ENCODE measurements at places on chromosomes 7 and 10.

- DNase-seq, result no peak
These were observed 66.2 kb upstream of the PDGFA start for GRCh38 chr7:585873-586272.

- DNase-seq, result no peak
These were observed 45.6 kb downstream of the CACNA2D1 start for GRCh38 chr7:82397879-82398524.

DNA sequence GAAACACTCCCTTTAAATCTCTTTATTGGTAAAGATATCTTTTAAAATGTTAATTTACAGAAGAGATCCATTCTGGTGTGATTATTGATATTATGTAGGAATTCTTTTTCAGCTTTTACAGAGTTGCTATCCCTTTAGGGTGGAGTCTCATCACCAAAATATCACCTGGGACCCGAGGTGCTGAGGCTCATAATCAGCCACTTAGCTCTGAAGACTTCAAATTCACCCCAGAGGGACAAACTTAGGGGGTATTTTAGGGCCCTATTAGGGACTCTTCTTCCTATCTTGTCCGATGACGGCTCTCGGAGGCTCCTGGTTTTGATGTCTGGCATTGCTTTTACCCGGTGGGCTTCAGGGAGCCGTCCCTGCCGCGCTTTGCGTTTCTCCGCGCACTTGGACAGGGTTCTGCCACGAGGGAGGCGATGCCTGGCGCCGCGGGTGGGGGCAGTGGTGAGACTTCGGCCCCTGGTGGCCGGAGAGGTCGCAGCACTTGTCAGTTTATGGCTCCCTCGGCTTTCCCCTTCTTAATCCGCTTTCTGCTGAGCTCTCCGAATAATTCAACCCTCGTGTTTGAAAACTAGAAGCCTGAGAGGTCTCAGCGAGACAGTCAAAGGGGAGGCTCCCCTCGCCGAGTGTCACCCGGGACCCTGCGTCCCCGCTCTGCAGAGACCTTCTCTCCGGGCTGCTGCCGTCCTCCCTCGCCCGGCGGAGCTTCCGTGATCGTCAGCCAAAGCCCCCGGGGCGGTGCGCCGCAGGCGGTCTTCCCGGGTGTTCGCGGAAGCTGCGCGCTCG is 27.8 kb downstream of the RBM20 start:
- peak; percentile 81 for DNase-seq

- DNase-seq, result no peak
These were observed 328.6 kb downstream of the SUGCT start for GRCh38 chr7:40463446-40463845.

DNA sequence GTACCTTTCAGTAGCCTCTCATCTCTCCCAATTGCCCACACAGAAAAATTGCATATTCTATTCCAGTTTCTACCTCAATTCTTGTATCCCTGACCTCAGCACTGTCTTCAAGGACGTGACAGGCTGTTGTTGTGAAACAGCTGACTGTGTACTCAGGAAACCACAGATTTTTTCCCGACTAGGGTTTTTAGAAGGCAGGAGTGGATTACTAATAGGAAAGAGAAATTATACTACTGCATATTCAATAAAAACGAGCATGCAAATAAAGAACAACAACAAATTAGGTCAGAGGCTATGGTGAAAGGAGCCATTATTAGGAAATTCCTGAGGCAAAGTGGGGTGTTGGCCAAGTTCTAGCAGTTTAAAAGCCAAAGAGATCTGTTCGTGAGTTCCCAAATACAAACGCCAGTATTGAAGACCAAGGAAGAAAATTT is 93.4 kb downstream of the DOCK4 start:
- no peak for DNase-seq

GRCh38 chr7:2008101-2008935 is 224.4 kb downstream of the MAD1L1 start:
- no peak for DNase-seq

DNA sequence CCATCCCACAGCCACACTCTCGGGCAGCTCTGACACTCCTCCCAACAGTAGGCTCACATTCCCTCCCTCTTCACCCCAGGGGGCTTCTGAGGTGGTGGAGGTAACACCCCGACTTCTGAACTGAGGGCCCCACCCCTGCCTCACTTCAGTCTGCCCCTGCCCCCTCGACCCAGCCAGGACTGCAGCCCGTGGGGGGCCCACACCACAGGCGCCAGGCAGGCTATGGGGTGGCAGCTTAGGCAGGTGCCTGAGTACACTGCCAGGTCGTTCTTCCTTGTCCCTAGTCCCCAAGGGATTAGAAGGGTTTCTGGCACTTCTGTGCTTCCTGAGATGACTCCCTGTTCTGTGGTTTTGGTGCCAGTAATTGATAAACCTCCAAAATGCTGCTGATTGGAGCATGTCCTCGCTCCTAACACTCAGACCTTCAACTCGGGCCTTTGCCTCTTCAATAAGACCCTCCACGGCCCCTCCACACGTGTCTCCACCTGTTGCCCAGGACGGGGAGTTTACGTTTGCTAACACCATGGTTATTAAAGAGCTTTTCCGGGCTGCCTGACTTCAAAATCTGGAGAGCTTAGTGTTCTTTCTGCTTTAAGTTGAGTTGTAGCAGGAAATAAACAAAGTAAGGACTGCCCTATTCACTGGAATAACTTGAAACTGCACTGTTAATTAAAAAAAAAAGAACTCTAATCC is 23.8 kb upstream of the LARP4B start:
- DNase-seq, result no peak

DNA sequence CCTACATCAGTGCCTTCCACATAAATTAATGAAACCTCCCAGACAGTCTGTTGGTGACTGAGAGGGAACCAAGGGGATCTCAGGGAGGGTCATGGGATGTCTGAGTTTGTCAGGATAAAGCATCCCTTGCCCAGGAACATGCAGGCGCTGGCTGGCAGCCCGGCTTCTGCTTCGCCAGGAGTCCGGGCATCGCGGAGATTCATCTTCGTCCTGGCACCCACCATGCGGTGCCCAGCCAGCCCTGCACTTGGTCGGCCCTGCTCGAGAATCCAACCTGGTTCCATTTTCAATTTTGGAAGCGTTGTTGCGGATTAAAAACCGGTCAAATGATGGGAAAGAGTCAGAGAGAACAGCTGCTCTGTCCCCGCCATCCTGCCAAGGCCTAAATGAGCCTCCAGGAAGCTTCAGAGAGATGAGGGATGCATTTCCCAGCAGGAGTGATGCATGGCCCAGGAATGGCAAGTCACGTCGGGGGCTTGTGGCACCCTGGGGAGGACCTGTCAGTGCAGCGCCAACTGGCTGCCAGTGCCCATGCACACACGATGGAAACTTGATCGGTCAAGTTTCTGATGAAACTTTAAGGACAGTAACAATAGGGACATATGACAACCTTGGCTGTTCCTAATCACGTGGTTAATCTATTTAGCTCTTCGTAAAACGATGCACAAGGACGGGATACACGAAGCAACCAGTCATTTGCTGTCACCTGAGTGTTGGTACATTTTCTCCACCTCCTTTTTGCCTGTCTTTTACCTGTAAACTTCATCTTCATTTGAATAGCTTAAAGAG is 260.8 kb upstream of the MKI67 start:
- DNase-seq, result no peak

DNA sequence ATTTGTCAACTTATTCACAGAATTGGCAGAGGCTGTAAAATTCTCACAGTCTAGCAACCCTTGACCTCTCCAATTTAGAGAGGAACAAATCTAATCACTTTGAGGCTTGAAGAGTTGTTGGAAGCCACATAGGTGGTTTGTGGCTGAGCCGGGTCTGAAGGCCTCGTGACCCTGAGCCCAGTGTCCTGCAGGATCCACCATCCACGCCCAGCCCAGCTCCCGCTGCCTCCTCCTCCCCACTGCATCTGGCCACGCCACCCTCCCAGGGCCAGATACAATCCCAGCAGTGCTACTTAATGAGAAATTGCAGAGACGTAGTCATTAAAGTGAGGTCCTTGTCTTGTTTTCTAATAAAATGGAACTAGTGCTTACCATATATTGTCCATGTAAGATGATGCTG is 81.4 kb upstream of the SHH start:
- no peak for DNase-seq

DNA sequence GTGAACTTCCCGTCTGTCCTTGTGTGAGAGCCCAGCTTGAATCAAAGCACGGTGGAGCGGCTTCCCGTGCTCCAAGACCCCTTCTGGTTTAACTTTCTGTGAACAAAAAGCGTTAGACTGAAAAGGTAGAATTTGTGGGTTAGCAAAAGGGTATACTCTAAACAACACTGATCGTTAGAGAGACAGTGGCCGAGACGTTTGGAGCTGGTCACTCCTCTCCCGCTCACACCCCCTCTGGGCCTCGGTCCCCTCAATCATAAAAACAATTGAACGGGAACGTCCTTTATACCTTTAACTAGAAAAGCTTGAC is 502 bp downstream of the PRKRIP1 start:
- no peak for DNase-seq

DNA sequence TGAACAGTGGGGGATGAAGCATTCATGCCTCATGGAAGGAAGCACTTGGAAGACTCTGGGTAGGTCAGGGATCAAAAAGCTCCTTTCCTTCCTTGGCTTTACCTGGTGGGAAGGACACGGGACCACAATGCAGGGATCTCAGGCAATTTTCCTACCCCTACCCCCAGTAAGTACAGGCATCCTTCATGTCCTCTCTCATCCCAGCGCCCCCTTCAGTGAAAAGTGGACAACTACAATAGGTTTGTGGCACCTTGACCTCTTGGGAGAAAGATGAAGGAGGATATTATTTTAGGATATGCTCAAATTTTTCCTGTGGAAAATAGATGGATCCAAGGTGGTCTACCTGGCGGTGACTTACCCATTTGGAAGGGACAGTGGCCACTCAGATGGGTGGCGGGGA is 16.5 kb downstream of the AFAP1L2 start:
- DNase-seq, result no peak

- DNase-seq, result no peak
These were observed 65.6 kb downstream of the CDH23 start for GRCh38 chr10:71462062-71462935.

DNA sequence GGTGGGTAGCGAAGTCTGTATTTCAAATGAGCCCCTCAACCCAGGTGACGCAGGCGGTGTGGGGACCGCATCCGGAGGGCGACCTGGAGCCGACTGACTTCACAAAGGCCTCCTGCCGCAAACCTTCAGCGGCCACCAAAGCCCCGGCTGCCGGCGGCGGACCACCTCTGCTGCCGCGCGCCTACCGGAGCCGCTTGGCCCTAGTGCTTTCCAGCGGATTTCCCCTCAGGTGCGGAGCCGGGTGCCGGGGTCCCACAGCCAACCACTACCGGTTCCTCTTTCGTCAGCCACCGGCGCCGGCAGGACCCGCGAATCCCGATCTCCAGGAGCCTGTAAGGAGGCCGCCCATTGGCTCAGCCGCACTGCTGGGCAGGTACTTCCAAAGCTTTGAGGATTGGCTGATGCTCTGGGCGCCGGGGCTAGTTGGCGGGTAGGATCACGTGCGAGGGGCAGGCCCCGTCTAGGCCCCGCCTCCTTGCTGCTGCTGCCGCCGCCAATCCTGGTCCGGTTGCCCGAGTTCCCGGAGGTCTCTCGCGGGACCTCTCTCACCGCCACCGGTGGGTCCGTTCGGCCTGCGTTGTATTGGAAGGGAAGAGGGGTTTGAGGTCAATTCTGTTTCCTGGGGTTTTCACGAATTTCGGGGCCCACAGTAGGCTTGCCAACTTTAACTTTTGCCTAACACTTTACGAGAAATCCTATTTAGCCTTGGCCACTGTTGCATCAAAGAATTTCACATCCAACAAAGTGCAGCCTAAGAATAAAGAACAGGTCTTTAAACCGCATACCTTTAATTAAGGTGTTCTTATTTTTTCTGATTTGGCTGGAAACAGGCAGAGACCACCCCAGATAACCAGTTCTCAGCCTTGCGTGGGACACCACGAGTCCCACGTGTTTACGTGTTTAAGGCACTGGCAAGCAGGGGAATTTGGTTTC is at the start of gene GSTO2:
Gene GSTO2 (plus strand): TSS at position 472 of the 933 bp plus-strand sequence. CDS start 5,732 bp downstream, outside the sequence.
- DNase-seq, result peak; percentile 96

DNA sequence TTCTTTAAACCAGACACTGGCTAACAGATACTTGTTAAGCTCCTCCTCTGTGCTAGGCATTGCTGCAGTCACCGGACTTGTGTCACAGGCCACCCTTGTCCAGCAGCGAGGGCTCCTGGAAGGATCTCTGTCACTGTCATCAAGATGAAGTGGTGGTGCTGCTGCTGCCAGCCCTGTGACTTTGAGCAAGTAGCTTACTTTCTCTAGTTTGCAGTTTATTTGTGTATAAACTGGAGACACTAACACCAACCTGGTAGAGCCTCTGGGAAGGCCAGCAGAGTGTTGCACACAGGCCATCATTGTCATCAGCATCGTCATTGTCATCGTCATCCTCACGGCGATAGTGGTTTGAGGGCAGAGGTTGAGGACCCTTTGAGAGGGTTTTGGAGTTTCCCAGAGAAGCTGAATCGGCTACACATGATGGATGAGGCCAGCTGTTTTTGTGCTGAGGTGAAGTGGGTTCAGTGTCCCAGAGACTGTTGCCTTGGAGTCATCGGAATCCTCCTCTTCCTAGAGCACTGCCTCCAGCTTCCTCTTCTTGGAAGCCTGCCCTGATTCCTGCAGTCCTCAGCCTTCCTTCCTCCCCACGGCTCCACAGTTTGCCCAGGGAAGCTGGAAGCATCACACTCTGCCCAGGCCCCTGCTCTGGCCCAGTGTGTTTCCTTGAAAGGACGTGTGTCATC is 128.4 kb downstream of the GRK5 start:
- no peak for DNase-seq

GRCh38 chr10:58784361-58784760 is 271.7 kb downstream of the BICC1 start:
- no peak for DNase-seq

DNA sequence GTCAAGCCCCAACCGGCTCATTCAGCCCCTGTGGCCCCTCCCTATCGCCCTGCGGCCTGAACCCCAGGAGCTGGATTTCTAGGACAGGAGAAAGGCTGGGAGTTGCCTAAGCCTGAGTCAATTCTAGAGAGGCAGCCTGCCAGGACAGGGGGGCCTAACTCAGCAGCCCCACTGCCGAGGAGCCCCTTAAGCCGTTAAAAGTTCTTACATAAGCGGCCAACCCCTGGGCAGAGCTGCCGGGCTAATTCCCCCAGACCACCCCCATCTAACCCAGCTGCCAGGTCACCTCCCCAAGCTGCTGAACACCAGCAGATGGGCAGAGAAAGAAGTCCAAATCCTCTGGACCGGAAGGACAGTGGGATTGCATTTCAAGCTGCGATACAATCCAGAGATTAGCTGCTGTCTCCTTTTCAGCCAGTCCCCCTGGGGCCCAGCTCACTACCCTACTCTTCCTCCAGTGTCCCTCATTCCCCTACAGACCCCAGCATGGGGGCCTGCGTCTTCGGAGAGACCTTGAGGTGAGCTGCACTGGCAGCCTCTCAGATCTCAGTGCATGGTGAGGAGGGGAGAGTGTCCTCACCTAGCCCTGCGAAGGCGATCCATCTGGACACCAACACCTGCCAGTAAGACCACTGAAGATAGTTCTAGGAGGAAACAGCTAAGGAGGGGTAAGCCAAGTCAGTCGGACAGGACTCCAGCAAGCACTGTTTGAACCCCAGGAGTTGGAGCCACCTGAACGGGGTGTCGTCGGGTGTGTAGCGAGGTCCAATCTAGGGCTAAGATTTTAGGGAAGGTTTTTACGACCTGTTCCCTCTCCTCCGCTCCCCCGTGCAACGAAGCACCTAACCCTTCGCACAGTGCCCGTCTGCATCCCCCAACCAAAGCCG is 830 bp downstream of the IMPDH1 start:
- no peak for DNase-seq
